ENCODE measurements at places on chromosomes 3 and 15.

DNA sequence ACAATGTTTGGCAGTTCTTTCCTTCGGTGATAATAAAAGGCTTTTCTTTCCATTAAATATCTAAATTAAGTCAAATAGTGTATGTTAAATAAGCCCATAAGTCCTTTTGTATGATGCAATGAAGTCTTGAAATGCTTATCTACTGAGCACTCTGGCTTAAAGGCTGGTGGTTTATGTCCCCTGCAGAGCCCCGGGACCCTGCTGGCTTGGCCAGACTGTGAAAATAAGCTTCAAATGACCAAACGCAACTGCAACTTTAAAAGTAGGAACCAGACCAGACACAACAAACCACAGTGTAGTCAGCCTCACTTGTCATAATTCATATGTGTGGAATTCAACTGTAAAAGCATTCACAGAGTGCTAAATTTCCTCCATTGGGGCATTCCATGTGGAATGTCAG, 72.5 kb downstream of the FOXP1 start:
- no peak for DNase-seq

GRCh38 chr3:101081999-101082398, 88.8 kb upstream of the ABI3BP start:
- DNase-seq: no peak

DNA sequence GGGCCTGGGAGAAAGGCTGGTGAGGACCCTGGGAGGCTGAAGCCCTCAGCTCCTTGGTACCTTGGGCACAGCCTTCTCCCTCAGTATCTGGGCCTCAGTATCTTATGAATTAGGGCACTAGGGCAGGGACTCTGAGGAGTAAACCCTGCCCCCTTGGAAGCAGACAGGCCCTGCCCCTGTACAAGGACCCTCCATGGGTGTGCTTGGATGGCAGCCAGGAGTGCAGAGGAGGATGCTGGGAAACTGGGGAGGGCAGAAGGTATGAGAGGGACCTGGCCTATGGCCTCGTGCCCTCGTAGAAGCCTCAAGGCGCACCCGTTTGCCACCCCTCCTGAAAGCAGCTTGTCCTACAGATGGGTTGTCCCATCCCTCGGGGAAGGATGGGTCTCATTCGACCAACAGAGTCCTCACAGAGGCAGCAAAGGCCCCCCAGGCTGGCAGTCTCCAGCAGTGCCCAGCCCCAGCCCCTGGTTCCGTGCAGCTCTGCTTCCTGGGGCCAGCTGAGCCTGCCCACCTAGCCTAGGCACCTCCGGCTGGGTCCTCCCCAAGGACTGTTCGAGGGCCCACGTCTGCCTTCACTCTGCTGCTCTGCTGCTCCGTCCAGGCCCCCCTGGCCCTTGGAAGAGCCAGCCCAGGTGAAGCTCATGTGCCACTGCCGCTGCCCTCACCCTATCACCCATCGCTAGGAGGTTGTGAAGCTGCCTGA, 15.3 kb upstream of the SEMA3F start:
- no peak for DNase-seq

DNA sequence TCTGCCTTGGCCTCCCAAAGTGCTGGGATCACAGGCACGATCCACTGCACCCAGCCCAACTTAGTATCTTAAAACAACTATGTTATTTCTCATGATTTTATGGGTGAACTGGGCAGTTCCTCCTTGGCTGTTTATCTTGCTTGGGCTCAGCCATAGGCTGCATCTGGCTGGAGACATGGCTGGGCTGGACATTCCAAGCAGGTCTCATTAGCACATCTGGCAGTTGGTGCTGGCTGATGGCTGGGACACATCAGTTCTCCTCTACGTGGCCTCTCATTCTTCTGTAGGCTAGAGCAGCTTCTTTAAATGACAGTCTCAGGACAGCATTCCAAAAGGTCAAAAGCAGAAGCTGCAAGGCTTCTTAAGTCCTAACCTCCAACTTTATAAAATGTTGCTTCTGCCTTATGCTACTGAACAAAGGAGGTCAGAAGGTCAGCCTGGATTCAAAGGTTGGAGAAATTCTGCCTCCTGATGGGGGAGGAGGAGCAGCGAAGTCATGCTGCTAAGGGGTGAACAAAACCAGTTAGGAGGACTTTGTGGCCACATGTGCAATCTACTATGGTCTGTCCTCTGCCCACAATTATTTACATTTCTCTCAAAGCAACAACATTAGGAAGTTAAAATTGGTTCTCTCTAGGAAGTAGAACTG, 144.0 kb downstream of the AQP9 start:
- peak; percentile 42 for DNase-seq

- DNase-seq: no peak
Observed at GRCh38 chr3:72604328-72604727, 243.9 kb downstream of the SHQ1 start.

DNA sequence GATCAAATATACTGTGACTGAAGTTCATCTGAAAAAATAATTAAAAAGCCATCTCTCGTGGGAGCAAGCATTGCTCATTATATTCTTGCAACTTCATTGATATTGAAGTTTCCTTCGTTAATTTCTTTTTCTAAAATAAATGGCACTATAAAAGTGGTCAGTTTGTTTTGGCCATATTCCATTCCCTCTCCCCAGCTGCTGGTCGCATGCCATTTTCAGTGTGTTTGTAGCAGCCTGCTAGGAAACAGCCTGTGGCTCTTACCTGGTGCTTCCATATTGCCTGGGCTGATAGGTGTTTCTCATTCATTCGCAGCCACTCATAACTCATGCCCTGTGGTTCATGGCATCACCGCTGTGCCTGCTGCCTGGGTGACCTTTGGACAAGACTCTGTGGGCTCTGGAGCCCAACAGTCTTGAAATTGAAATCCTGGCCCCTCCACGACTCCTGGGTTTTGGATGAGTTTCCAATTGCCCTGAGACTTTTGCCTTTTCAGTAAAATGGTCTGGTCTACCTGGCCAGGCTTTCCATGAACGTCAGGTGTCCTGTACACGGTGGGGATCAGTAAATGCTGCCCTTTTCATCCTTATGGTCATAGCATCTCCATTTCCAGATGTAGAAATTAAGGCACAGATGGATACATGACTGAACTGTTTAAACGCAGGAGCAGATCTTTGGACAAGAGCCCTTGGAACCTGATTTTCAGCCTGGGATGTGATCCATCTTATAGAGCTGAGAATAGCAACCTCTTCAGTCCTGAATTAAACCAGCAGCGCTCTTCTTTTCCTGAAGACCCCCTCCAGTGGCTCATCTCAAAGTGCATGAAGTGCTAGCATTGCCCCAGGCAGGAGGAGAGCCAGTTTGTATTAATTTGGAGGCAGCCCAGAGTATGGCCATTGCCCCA, 69.4 kb downstream of the SLCO3A1 start:
- no peak for DNase-seq

- DNase-seq: no peak
Observed at GRCh38 chr3:60090548-60090947, 1040.7 kb upstream of the CFAP20DC start.

- no peak for DNase-seq
Observed at GRCh38 chr3:61683549-61684236, 122.3 kb downstream of the PTPRG start.

DNA sequence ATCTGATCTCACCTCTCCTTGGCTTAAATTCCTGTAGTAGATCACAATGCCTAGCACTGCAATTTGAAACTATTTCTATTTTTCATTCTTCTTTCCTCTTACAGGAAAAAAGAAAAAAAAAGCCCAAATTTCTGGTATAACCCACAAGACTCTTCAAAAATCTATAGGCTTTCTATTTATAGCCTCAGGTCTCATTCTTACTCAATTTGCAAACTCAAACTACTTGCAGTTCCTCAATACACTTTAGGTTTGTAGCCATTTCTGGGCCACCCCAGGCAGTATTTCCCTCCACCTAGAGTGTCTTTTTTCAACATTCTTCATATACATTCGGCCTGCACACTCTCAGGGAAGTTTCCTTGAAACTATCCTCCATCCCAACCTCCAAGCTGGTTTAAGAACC, 169.0 kb downstream of the TBC1D5 start:
- DNase-seq: no peak

DNA sequence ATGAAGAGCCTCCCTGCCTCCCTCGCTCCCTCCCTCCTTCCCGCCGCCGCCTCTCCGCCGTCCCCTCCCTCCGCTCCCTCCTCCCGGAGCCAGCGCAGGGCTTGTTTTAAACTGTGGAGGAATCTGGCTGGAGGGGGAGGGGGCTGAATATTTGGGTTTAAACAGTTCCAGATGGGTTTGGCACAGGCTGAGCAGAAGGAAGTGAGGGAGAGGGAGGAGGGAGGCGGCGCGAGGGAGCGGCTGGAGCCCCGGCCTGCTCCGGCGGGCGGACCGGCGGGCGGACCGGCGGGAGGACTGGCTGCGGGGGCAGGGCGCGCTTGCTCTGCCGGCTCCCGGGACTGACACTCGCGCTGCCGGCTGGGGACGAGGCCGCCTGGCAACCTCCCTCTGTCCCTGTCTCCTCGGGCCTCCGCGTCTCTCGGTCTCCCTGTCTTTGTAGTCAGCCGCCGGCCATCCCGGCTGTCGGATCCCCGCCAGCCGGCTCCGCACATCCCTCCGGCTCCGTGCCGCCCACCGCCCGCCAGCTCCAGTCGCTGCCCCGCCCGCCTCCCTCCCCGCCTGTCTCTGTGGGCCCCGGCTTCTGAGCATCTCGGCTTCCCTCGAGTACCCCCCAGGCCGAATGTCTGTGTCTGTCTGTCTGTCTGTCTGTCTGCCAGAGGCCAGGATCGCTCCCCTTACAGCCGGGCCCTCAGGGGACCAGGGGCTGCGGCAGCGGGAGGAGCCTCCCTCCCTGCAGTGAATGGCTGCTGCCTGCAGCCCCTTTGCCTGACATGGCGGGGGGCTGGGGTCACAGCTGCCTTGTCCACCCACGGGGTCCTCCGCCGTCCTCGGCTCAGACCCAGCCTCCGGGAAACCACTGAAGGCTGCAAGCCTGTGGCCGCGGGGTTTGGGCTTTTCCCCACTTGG, 7.6 kb downstream of the EPHB3 start:
- peak; percentile 97 for DNase-seq

DNA sequence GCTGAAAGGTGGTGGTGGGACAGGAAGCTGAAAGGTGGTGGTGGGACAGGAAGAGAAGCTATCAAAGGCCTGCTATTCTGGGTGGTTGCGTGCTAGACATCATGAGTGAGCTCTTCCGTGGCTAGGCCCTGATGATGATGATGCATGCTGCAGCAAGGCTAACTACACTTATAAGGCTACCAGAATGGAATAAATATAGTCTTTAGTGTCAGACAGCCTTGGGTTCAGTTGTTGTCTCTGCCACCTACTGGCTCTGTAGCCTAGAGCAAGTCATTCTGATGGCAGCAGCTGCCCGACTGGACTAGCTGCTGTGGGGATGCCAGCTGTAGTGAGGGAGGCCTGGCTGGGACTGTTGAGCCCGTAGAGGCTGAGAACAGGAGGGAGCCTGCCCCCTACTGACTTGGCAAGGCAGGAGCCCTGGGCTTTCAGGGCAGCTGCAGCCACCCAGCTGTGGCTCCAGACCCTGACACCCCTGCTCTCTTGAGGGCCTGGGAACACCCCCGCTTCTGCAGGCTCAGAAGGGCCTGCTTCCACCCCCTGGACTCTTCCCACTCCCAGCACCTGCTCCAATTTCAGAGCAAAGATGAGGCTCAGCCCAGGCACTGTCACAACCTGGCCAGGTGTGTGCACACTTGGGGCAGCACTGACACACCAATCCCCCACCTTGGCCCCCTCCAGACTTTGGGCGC, 21.4 kb upstream of the ZBED2 start:
- no peak for DNase-seq

DNA sequence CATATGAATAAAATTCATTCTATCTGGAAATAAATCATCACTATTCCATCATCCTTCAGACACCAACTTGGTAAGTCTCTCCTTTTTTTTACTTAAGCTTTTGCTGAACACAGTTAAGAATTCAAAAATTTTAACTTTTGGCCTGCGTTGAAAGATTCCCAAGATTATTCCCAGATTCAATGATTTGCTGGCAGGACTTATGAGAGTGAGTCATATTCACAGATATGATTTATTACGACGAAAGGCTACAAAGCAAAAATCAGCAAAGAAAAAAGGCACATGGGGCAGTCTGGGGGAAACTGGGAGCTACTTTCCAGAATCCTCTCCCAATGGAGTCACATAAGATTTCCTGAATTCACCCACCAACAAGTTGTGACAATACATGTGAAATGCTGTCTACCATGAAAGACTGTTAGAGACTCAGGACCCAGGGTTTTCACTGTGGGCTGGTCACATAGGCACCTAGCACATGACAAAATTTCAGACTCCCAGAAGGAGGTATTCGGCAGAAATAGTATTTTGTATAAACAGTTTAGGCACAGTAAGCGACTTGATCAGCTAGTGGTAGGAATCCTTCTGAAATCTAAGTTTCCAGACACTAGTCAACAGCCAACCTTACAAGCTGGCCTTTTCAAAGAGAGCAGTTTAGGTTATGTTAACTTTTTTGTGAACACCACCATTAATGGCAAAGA, 82.1 kb downstream of the DLG1 start:
- no peak for DNase-seq

- no peak for DNase-seq
Observed at GRCh38 chr3:14687360-14687759, 12.4 kb downstream of the C3orf20 start.

DNA sequence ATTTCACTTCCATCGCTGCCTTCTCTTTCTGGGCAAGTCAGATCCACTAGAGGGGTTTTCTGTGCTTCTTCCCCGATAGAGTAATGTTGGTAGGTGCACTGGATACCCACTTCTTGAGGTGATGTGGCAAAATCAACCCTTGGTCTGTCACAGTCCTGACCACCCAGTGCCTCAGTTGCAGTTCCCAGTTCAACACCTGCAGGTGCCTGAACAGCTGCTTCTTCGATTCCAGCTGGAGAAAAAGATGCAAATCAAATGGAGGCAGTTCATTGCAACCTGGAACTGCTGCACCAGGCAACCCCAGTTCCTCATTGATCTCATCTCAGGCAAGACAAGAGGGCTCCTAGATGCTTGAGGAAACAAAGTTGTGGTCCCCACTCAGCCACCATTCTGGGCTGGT, 186.6 kb downstream of the UBE2E2 start:
- DNase-seq: no peak

DNA sequence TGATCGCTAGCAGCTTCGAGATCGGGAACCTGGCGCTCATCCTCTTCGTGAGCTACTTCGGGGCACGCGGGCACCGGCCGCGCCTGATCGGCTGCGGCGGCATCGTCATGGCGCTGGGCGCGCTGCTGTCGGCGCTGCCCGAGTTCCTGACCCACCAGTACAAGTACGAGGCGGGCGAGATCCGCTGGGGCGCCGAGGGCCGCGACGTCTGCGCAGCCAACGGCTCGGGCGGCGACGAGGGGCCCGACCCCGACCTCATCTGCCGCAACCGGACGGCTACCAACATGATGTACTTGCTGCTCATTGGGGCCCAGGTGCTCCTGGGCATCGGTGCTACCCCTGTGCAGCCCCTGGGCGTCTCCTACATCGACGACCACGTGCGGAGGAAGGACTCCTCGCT, 62.5 kb downstream of the SLCO3A1 start:
- DNase-seq: no peak

Measured in HFF-Myc (cell line).